Spinal cord (tissue), 10 donors: ENCODE measurements at places on chromosomes 3 and 15. TPM values are rescaled to one million over a fixed set of nuclear protein-coding genes. Genes with fewer than 3 reads are reported as not detected.

THAP10 gene
- 6.6 TPM for total RNA-seq

CA12 gene
- 7.5 TPM for total RNA-seq

ACP3 gene
- total RNA-seq = 1.3 TPM

NAA80 gene
- 12.8 TPM for total RNA-seq

ANKRD63 gene
- not detected for total RNA-seq

MELTF gene
- total RNA-seq = 6.0 TPM

MANF gene
- total RNA-seq = 114 TPM

SI gene
- total RNA-seq = 0.10 TPM

NUP210 gene
- total RNA-seq = 9.6 TPM

ADIPOQ gene
- total RNA-seq = under 0.01 TPM

USP50 gene
- total RNA-seq = 1.1 TPM

RARB gene
- 42.4 TPM for total RNA-seq

KBTBD12 gene
- total RNA-seq = 0.94 TPM

STRC gene
- total RNA-seq = 1.5 TPM

SNX33 gene
- total RNA-seq = 5.9 TPM

SLC28A2 gene
- not detected for total RNA-seq

NLGN1 gene
- total RNA-seq = 81.2 TPM

KLHL40 gene
- 0.11 TPM for total RNA-seq

FSTL1 gene
- total RNA-seq = 446 TPM

SLC15A2 gene
- total RNA-seq = 42.3 TPM
